Activated B cell treated with CpG ODN at 0.5 μM for 24 hours (primary cell): ENCODE measurements at places on chromosomes 12 and 14. TPM values are rescaled to one million over a fixed set of nuclear protein-coding genes. Genes with fewer than 3 reads are reported as not detected.

The IL31 gene
- total RNA-seq, result not detected in 2 replicates

The IKZF4 gene
- 4.1 and 6.4 TPM in 2 replicates for total RNA-seq

The RERG gene
- total RNA-seq, result not detected in 2 replicates

The INHBE gene
- total RNA-seq, result 0.07 and 0.29 TPM in 2 replicates

The SLC6A13 gene
- 0.38 TPM in 1 of 2 replicates, not detected in the other for total RNA-seq

The PTHLH gene
- total RNA-seq, result not detected in 2 replicates

- DNase-seq, result no peak
Measured at GRCh38 chr12:58915634-58916033, 4.7 kb downstream of the LRIG3 start.

- no peak for DNase-seq
Measured at GRCh38 chr12:121819212-121819949, 15.6 kb downstream of the SETD1B start.

- no peak for DNase-seq
Measured at GRCh38 chr14:88551980-88552431, 2.8 kb downstream of the PTPN21 start.

GRCh38 chr14:71741241-71741640 lies 191.0 kb upstream of the RGS6 start:
- DNase-seq, result no peak

GRCh38 chr12:5230156-5230555 lies 186.5 kb downstream of the KCNA5 start:
- no peak for DNase-seq

DNA sequence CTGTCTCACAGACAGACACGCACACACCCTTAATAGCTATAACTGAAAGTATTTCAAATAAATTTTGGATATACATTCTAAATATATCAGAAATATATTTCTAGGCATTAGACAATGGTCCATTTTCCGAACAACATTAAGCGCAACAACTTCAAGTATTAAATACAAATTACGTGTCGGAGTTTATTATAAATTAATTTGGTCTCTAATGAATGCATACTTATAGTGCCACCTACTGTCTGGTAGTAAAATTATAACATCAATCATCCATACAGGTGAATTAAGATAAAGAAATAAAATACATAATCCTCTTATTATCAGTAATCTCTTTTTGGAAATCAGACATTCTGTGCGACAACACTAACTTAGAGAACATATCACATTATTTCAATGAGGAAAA lies 27.2 kb upstream of the CMAS start:
- no peak for DNase-seq

- DNase-seq, result no peak
Measured at GRCh38 chr12:5718680-5719079, 226.4 kb downstream of the ANO2 start.

- no peak for DNase-seq
Measured at GRCh38 chr14:102315121-102315520, 4.4 kb upstream of the ZNF839 start.

DNA sequence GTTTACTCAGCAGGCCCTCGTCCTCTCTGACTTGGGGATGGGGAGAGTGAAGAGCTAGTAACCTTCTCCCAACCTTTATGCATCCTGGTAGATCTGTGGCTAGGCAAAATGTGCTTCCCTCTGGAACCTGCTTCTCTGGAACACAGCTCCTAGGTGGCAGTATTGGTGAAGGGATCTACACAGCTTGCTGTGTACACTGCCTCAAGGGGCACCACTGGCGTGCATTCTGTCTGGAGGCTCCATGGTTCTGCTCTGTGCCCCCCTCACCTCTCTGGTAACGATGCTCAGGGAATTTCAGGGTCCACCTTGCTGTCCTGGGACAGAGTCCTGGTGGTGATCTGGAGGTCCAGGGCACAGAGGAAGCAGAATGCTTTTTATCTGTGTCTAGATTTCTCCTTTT lies 43.5 kb upstream of the KCNA5 start:
- no peak for DNase-seq

DNA sequence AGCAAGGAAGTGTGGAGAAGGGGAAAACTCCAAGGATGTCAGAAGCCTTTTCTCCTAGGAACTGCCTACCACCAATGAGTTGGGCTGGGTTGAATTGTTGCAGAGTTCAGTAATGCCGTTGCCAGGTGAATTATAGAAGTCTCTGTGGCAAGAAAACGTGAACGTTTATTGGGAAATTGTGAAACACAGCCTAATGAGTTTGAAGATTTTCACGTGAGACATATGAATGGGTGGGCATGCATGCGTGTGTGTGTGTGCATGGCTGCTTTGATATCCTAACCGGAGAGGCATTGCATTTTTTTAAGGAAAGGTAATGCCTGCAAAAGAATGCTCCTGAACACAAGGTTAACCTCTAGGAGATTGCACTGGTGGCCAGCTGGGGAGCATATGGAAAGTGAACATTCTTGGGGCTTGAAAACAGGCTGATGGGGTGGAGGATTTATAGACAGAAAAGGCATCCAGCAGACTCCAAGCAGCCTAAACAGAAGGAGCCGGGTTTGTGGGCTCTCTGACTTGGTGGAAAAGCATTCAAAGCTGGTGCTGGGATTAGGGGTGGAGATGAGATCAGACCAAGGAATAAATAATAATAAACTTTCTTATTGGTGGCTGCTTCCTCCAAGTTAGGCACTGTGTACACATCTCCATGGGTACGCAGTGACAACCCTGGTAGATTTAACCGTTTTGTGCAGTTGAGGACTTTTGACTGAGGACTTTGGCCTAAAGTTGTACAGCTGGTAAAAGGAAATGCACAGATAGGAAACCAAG lies 67.8 kb downstream of the NTF3 start:
- DNase-seq, result no peak

DNA sequence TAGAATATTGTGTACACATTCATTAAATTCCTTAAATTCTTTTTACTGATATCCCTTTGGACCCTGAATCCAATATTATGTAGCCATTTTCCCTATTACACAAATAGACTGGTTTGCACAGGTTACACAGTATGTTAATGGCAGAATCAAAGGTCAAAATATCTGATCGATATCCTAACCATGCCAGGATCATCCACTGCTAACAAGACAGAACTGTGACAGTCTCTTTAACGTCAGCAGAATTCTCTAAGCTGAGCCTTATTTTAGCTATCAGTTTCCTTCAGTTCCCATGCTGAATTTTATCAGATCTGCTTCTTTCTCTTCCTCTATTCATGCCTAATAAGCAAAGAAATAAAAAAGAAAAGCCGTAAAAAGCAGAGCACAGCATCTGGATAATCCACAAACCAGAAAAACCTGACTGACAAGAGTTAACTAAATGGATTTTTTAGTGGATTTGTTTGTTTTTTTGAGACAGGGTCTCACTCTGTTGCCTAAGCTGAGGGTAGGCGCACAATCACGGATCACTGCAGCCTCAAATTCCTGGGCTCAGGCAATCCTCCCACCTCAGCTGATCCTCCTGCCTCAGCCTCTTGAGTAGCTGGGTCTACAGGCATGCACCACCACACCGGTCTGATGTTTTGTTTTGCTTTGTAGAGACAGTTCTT lies 130.4 kb downstream of the PAWR start:
- no peak for DNase-seq

DNA sequence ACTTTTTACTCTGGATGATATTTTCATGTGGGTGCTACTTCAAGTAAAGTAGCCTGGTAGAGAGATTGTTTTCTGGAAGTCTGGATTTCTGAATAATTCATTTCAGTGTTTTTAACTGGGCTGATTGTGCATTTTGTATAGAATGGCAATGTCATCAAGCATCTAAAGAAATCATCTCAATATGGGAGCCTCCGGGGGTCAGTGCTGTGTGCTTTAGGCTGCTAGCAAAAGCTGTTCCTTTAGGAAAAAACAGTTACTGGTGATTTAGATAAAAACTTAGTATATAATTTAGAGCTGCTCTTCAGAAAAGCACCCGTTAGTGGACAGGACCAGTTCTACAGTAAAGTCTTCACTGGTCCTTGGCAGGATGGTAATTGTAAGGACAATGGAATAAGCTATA lies 5.1 kb downstream of the UBE3B start:
- no peak for DNase-seq

- no peak for DNase-seq
Measured at GRCh38 chr12:120495186-120495730, 655 bp upstream of the DYNLL1 start.

DNA sequence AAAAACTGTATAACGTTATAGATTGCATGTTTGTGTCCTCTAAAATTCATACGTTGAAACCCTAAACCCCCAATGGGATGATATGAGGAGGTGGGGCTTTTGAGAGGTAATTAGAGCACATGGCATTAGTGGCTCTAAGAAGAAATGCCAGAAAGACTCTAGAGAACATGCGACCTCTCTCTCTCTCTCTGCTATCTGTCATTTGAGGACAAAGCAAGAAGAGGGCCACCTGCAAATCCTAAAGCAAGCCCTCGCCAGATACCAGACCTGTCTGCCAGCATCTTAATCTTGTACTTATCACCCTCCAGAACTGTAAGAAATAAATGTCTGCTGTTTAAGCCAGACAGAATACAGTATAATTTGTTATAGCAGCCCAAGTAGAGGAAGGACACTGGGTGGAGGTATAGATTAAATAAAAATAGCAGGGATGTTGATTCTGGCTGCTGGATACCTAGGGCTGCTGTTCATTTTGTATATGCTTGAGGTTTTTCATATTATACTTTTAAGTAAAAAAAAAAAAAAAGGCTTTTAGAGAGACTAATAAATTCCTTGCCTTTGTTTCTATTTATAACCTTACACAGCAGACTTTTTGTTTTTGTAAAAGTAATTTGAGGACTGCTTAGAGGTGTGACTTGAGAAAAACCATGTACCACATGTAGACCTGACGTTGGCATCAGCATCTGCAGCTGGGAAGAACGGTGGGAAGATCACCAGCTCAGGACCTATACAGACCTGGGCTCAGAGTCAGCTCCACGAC lies 26.9 kb downstream of the MOK start:
- no peak for DNase-seq

GRCh38 chr12:52896190-52897100 lies 8.4 kb downstream of the KRT8 start:
- no peak for DNase-seq

GRCh38 chr12:7127916-7128626 lies 618 bp downstream of the RBP5 start:
- no peak for DNase-seq

GRCh38 chr12:5656836-5657235 lies 224.9 kb downstream of the NTF3 start:
- DNase-seq, result no peak

GRCh38 chr14:74459289-74459946 lies 33.4 kb upstream of the SYNDIG1L start:
- no peak for DNase-seq

DNA sequence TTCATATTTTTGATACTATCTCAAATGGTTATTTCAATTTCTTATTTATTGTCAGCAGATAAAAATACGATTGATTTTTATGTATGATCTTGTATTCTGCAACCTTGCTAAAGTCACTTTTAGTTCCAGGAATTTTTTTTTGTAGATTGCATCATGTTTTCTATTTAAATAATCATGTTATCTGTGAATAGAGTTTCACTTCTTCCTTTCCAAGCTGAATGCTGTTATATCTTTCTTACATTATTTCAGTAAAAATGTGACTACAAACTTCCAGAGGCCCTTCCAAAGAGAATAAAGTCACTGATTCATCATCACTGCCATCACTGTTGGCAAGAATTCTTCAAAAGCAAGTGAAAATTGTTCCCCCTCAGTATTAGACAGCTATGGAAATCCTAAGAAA lies 104.7 kb upstream of the RAP1B start:
- no peak for DNase-seq

- DNase-seq, result no peak
Measured at GRCh38 chr12:82027612-82028011, 268.5 kb upstream of the PPFIA2 start.

- no peak for DNase-seq
Measured at GRCh38 chr14:105841022-105842009, 314.9 kb downstream of the TMEM121 start.

DNA sequence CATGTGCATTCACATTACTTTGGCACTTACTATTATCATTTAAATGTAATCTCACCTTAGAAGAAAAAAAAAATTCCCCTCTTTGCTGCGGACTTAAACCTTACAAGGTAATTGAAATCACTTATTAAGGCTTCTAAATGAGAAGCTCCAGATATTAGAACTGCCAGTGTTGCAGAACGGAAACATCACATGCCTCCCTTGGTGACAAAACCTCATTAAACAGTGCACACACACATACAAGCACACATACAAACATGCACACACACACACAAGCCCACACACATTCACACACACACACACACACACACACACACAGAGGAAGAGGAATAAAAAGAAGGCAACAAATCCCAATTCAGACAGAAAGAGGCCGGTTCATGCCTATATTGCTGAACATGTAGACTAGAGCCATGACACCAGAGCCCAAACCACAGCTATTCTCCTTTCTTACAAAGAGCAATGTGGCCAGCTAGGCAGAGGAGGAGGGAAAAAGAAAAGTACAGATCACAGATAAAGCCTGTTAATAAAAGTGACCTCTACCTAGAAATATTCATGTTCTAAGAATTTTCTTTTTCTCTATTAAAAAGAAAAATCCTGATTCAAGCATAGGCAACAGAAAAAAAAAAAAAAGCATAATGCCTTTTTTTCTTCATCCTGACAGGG lies 405.2 kb upstream of the FLRT2 start:
- DNase-seq, result no peak

DNA sequence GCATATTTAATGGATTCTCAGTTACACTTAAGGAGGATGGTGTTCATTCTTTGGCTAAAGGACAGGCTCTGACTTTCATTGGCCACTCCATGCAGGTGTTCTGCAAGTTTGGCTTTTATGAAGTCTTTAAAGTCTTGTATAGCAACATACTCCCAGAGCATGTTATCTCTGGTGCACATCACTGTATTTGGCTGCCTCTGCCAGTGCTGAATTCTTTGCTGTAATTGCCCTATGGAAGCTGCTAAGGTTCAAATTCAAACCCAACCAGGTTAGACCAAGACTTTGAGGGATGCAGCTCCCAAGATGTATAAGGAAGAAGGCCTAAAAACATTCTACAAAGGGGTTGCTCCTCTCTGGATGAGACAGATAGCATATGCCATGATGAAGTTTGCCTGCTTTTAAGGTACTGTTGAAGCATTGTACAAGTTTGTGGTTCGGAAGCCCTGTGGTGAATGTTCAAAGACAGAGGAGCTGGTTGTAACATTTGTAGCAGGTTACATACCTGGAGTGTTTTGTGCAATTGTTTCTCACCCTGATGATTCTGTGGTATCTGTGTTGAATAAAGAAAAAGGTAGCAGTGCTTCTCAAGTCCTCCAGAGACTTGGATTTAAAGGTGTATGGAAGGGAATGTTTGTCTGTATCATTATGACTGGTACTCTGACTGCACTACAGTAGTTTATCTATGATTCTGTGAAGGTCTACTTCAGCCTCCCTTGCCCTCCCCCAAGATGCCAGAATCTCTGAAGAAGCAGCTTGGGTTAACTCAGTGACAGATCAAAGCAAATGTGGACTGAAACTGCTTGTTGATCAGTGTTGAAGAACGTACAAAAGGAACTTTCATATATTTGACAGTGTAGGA lies 19.4 kb downstream of the TMEM116 start:
- no peak for DNase-seq
